ENCODE measurements at places on chromosomes 11 and 22.

GRCh38 chr11:134512061-134512460 is 100.0 kb upstream of the B3GAT1 start:
- no peak for DNase-seq

DNA sequence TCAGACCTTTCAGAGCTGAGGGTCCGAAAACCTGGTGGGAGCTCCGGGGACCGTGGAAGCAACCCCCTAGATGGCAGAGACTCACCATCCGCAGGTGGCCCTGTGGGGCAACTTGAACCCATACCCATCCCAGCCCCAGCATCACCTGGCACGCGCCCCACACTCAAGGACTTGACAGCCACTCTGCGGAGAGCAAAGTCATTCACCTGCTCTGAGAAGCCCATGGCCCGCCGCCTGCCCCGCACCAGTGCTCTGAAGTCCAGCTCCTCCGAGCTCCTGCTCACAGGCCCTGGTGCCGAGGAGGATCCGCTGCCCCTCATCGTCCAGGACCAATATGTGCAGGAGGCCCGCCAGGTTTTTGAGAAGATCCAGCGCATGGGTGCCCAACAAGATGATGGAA is 2.0 kb downstream of the ARHGEF17 start:
- DNase-seq: no peak

GRCh38 chr11:75527130-75527529 is 1.4 kb upstream of the GDPD5 start:
- no peak for DNase-seq

GRCh38 chr11:18780329-18780728 is 11.3 kb downstream of the PTPN5 start:
- DNase-seq: no peak

Measured in activated CD4-positive, alpha-beta T cell treated with anti-CD3 and anti-CD28 coated beads for 4 hours (primary cell).